ENCODE measurements at places on chromosomes 5 and 9.

DNA sequence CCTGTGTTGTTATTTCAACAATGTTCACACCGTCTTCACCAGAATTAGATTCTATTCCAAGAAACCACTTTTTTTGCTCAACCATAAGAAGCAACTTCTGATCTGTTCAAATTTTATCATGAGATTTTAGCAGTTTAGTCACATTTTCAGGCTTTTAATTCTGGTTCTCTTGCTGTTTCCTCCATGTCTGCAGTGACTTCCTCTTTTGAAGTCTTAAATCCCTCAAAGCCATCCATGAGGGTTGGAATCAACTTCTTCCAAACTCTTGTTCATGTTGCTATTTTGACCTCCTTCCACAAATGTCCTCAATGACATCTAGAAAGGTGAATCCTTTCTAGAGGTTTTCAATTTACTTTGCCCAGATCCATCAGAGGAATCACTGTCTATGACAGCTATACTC is 25.7 kb upstream of the ENTREP1 start:
- DNase-seq: no peak

- DNase-seq: no peak
These were observed 17.5 kb downstream of the STXBP1 start for GRCh38 chr9:127629468-127630081.

DNA sequence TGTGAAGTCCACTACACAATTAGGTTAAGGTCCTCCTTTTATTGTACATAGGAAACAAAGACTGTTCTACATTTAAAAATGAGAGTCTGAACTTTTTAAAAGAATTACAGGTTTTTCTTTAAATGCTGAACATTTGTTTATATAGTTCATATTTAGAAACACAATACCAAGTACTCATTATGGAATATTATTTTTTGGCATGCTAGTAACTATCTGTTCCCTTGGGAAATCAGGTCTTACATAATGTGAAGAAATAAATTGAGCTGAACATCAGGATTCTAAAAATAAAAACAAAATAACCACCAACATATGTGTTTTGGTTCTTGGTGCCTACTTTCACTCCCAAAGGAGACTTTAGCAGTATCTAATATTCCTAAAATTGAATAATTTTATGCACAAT is 230.5 kb upstream of the IZUMO3 start:
- no peak for DNase-seq

DNA sequence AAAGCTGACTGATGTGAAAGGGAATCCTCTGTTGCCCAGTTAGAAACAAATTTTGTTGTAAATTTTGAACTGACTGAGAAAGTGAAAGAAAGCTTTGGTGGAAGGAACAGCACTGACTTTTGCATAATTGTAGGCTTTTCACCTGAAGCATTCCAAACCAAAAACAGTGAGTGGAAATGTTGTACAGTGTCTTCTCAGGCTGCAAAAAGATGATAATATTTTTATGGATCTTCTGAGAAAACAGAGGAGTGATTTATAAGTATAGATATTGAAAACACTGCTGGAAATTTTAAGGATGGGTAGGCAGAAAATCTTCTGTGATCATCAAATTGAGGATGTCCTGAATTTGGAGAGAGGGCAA is 40.0 kb downstream of the LURAP1L start:
- DNase-seq: no peak

GRCh38 chr5:157708866-157709265 is 22.4 kb upstream of the THG1L start:
- no peak for DNase-seq

DNA sequence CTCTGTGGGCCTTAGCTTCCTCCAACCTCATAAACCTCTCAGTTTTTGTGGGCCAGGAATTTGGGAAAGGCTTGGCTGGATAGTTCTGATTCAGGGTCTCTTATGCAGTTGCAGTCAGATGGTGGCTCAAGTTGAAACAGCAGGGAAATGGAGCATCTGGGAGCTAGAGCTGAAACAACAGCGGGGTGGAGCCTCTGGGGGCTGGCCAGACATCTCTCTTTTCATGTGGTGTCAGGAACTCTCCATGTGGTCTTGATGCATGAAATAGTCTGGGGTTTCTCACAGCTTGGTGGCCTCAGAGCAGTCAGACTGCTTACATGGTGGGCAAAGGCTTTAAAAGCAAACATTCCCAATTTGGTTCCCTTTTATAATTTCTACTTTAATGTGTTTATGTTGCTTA is 13.5 kb downstream of the ZNF346 start:
- DNase-seq: no peak

DNA sequence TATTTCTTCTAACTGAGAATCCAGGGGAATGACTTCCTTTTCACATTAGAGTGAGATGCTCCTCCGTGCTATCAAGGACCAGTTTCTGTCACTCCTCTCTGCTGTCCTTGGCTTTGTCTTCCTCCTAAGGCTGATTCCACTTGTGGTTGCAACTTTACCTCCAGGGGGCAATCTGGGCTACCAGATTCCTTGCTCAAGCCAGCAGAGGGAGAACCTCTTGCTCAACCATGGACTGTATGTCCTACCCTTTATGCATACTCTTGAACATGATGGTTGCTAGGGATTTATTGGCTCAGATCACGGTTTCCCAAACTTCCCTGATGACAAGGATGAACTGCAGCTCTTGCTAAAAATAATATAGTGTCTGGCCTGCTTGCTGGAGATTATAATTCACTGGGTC is 24.0 kb downstream of the NNT start:
- peak; percentile 47 for DNase-seq

DNA sequence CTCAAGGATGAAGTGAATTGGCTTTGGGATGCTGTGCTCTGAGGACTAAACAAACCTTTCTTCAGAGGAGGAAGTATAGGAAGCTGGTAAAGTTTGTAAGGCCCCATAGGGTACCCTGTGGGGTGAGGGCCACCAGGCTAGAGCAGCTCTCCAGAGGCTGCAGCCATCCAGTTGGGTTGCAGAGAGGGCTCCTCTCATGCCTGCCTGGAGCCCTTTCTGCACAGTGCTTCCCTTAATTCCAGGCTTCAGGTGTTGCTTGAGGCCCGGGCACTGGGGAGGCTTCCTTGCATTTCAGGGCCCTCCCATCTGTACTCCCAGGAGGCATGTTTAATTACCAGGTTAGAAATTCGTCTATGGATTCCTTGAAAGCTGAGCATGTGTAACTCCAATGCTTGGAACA is 95.3 kb upstream of the FSTL4 start:
- no peak for DNase-seq

DNA sequence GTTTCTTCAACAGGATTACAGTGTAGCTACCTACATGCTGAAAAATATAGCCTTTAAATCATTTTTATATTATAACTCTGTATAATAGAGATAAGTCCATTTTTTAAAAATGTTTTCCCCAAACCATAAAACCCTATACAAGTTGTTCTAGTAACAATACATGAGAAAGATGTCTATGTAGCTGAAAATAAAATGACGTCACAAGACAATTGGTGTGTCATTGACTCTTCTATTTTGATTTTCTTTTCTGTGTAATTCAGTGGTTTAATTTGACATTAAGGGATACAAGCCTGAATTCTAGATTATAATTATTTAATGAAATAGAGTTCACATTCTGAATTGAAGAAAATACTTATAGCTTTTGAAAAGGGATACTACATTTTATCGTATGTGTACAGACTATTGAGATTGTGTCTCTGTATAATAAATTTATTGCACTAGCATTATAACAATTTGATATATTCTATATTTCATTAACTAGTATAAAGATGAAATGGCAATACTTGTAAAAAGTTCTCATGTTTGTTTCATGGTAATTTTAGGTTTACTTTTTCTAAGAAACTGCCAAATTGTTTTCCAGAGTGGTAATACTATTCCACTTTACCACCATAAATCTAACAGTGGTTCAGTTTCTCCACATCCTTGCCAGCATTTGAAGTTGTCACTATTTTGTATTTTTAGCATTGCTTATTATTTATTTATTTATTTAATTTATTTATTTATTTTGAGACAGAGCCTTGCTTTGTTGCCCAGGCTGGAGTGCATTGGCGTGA is 18.7 kb downstream of the ANXA1 start:
- no peak for DNase-seq

DNA sequence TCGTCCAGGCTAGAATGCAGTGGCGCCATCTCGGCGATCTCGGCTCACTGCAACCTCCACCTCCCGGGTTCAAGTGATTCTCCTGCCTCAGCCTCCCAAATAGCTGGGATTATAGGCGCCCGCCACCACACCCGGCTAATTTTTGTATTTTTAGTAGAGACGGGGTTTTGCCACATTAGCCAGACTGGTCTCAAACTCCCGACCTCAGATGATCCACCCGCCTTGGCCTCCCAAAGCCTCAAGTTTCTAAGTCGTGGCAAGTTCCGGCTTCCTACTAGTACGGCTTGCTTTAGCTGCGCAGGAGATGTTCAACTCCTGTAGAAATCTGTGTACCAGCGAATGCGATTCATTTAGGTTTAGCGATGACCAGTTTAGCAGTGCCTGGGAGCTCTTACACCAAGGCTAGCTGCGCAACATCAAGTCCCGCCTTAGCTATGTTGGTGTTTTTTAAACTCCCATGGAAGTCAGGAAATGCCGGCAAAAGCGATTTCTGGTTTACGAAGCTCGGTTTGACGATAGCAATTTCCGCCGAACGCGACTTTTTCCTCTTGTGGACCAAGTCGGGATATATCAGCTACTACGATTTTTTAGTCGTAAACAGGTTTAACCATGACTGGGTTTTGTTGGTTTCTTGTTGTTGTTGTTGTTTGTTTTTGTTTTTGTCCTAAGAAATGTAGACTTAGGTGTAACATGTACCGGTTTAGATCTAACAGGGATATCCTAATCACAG is 46.4 kb downstream of the ANXA2R start:
- no peak for DNase-seq

GRCh38 chr5:156927545-156927944 is 35.5 kb downstream of the TIMD4 start:
- DNase-seq: no peak

- DNase-seq: no peak
These were observed 478.1 kb upstream of the NMUR2 start for GRCh38 chr5:152883066-152883775.

GRCh38 chr5:146640285-146640896 is 124.4 kb upstream of the GPR151 start:
- no peak for DNase-seq

- no peak for DNase-seq
These were observed 193.8 kb downstream of the GADD45G start for GRCh38 chr9:89798547-89799120.

DNA sequence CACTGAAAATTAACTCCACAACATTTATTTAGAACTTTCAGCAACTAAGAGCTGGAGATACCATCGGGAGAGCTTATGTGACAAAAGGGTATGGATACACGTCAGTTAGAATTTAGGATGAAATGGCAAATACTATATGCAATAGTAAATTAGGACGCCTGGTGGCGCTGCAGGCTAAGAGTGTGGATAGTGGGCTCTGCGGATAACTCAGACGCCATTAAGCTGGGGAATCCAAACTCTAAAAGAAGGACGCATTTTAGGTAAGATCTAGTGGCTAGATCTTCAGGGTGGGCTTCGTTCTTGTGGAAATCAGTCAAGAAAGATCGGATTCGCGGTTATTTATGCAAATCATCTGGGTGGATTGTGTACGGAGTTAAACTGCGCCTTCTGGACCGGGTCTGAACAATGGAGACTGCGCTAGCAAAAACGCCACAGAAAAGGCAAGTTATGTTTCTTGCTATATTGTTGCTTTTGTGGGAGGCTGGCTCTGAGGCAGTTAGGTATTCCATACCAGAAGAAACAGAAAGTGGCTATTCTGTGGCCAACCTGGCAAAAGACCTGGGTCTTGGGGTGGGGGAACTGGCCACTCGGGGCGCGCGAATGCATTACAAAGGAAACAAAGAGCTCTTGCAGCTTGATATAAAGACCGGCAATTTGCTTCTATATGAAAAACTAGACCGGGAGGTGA is at the start of gene PCDHB5:
TSS of gene PCDHB5 (plus strand) at position 177 of the 688 bp plus-strand sequence. CDS start at position 406, 229 bp downstream.
- no peak for DNase-seq

DNA sequence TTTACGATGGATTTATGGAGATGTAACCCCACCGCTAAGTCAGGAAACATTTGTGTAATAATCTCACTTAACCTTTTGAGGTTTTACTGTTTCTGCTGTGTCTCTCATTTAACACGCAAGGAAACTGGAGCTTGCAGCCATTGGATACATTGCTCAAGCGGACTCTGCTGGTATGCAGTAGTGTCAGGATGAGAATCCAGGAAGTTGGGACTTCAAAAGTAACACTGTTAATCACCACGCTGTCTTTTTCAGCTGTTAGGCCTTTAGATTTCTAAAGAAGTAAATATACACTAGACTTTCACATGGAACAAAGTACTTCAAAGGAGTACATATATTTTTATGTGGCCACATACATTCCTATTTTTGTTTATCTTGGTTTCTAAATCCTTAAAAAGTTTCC is 114.7 kb downstream of the LPAR1 start:
- DNase-seq: no peak

GRCh38 chr9:36086442-36086841 is 49.7 kb downstream of the RECK start:
- DNase-seq: no peak

- DNase-seq: no peak
These were observed 491.1 kb downstream of the KIF4B start for GRCh38 chr5:155504606-155505005.

- DNase-seq: peak; percentile 37
These were observed 3.4 kb downstream of the FREM1 start for GRCh38 chr9:14906644-14907359.

GRCh38 chr5:124923131-124923530 is 176.7 kb upstream of the ZNF608 start:
- no peak for DNase-seq

- DNase-seq: no peak
These were observed 113.1 kb downstream of the KIAA1958 start for GRCh38 chr9:112599732-112600131.

- peak; percentile 70 for DNase-seq
These were observed 849 bp upstream of the RGMB start for GRCh38 chr5:98772415-98773213.

DNA sequence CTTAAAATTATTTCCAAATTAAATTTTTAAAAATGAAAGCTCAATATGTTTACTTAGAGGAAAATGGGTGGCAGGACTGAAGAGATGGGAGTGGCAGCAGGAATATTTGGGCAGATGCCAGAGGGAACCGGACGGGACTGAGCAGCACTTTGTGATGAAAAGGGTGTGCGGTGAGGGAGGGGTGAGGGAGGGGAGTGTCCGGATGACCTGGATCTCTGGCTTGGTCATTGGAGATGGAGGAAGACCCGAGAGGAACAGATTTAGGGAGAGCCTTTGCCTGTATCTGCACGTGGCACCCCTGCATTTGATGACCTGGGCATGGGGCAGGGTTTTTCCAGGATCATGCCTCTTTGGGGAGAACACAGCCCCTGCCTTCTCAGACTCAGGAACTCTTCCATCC is 201.1 kb upstream of the MVB12B start:
- DNase-seq: no peak

DNA sequence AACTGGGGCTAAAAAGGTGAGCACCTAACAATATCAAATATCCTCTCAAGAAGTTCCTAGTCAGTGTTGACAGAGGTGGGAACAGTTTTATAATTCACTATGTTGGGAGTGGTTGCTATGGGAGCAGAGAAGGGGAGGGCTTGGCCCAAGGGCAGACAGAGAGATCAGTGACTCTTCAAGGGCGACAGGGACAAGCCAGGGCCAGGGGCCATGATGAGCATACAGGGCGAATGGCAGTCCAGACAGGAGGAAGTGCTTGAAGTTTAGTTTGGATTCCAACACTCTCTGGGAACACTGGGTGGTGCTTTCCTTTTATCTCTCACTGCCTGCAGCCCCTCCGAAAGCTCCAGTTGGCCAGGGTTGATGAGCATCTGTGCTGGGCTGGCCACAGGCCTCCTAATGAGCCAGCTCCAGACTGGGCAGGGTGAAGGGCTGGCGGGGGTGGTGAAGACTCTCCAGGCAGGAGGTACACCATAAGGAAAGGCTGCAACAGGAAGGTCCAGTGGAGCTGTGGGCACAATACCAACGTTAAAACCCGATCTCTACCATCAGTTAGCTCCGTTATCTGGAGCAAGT is 111.3 kb downstream of the TMEM174 start:
- no peak for DNase-seq
